ENCODE measurements at places on chromosomes 7 and 10.

GRCh38 chr7:154592388-154592787, 410.5 kb downstream of the PAXIP1 start:
- no peak for DNase-seq

- DNase-seq = no peak
Observed at GRCh38 chr10:79380125-79380945, 33.1 kb downstream of the PPIF start.

GRCh38 chr7:30646154-30646553, 36.1 kb downstream of the CRHR2 start:
- DNase-seq = no peak

DNA sequence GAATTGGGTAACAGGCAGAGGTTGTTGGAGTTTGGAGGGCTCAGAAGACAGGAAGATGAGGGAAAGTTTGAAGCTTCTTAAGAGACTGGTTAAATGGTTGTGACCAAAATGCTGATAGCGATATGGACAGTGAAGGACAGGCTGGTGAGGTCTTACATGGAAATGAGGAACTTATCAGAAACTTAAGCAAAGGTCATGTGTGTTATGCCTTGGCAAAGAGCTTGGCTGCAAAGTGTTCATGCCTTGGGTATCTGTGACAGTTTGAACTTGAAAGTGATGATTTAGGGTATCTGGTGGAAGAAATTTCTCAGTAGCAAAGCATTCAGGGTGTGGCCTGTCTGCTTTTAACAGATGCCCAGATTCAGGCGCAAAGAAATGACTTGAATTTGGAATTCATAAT, 64.5 kb upstream of the EEPD1 start:
- DNase-seq = no peak

- no peak for DNase-seq
Observed at GRCh38 chr7:27635728-27636127, 27.0 kb downstream of the HIBADH start.
